ENCODE measurements at places on chromosomes 11 and 22. TPM values are rescaled to one million over a fixed set of nuclear protein-coding genes. Genes with fewer than 3 reads are reported as not detected.

OR4D10 gene
- total RNA-seq, result not detected

SLC22A6 gene
- not detected for total RNA-seq

OR52H1 gene
- total RNA-seq, result not detected

PPARA gene
- 1.9 TPM for total RNA-seq

IGLL1 gene
- total RNA-seq, result not detected

MS4A6A gene
- not detected for total RNA-seq

OVOL1 gene
- 0.08 TPM for total RNA-seq

ABTB2 gene
- 29.9 TPM for total RNA-seq

C22orf42 gene
- total RNA-seq, result not detected

TENM4 gene
- 0.01 TPM for total RNA-seq

DNAJB7 gene
- total RNA-seq, result not detected

SCN3B gene
- 0.13 TPM for total RNA-seq

SYT7 gene
- 1.8 TPM for total RNA-seq

ACTN3 gene
- not detected for total RNA-seq

STK33 gene
- total RNA-seq, result 4.4 TPM

HEPACAM gene
- not detected for total RNA-seq

NNMT gene
- total RNA-seq, result 379 TPM

PEX26 gene
- 11.2 TPM for total RNA-seq

FAM111B gene
- total RNA-seq, result 7.7 TPM

ADM2 gene
- total RNA-seq, result 0.64 TPM

GRM5 gene
- not detected for total RNA-seq

All from A549 treated with GW870086 at 1 μM for 4 hours (cell line).